ENCODE measurements at places on chromosomes 7 and 10. TPM values are rescaled to one million over a fixed set of nuclear protein-coding genes. Genes with fewer than 3 reads are reported as not detected.

TSPAN33 gene
- 1.9 TPM for total RNA-seq

NPM3 gene
- total RNA-seq, result 104 TPM

PARP12 gene
- 16.0 TPM for total RNA-seq

METTL27 gene
- 13.0 TPM for total RNA-seq

CPN1 gene
- not detected for total RNA-seq

PDZD7 gene
- 2.7 TPM for total RNA-seq

HOXA9 gene
- total RNA-seq, result 25.1 TPM

CADPS2 gene
- 7.3 TPM for total RNA-seq

TFEC gene
- total RNA-seq, result 0.19 TPM

SKIDA1 gene
- total RNA-seq, result 1.5 TPM

CCDC3 gene
- 3.2 TPM for total RNA-seq

RNF148 gene
- not detected for total RNA-seq

DLD gene
- 52.7 TPM for total RNA-seq

GCK gene
- total RNA-seq, result not detected

BUD23 gene
- 57.6 TPM for total RNA-seq
